GM13977 (cell line): ENCODE measurements at places on chromosomes 7 and 10.

- no peak for DNase-seq
Measured at GRCh38 chr7:142560166-142560565, 189.1 kb upstream of the PRSS1 start.

DNA sequence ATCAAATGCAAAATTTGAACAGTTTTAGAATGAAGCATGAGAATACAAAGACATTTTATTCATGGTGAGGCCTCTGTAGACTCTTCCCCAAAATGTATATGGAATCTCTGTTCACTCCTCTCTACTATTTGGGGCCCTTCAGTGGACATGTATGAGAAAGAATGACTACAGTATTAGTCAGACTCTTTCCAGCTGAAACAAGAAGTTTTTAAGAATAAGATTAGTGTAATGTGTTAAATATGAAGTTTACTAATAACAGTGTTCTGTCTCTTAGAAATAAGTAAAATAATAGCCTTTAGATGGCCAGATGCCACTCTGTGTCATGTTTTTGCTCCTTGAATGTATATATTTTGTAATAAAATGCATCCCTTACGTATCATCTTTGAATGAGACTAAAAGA, 585.6 kb downstream of the SUGCT start:
- no peak for DNase-seq

DNA sequence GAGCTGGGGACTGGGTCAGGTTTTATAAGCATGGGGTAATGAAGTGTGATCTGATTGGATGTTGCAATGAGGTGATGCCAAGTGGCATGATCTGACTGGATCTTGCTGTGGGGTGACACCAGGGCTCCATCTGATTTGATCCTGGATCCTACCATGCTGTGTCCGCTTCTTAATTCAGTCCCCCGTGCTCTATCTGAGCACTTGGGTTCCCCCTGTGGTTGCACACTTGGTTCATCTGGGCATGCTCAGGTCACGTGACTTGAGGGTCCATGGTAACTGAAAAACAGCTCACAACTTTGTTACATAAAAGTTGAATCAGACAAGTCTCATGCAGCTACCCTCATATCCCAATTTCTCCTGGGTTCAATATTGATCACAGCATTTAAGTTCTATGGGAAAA, 448.6 kb upstream of the NRP1 start:
- DNase-seq, result no peak

- DNase-seq, result no peak
Measured at GRCh38 chr7:19248115-19248514, 102.9 kb upstream of the FERD3L start.

DNA sequence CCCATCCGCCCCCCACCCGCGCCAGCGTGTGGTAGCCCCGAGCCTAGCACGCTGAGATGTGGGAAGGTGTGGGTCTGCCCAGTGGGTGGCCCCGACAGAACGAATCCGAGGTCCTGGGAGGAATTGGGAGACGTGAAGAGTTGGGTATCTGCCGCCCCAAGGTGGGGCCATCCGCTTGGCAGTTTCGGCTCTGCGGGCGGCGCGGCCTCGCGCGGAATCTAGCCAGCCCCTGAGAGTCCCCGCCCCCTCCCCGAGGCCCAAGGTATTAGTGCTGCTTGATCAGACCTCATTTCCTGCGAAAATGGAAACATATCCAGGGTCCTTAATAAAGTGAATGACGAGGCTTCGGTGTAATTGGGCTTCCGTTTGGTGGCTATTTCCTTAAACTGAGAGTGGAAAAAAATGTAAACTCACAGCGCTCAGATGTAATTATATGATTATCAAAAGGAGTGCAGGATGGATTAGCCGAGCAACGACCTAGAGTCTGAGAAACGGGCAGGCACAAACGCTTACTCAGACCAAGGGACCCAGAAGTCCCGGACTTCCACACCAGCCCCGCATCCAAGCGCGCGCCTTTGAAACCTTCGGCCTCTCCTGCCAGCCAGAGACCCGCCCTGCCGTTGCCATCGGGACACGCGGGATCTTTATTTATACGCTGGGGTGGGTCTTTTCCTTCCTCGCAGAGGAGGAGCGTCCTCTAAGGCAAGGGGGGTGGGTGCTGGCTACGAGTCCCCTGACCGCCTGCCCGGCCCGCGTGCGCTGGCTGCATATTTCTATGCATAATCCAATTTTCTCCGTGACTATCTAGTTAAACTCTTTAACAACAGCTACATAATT, 12.8 kb downstream of the LBX1 start:
- DNase-seq, result peak; percentile 31

DNA sequence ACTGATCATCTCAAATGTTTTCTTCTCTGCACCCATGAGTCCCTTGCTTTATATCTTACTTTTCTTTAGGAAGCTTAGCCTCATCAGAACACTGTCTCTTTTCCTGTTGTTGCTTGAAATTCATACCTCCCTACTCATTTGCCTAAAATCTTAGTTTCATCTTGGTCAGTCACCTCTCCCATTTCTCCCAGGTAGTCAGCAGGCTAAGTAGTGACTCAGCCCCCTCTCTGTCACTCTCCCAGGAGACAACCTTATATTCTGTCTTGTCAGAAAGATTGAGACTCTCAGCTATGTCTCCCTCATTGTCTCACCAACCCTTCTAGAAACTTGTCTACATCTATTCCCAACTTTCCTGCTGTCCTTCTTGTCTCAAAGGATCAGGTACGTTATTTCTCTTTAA, 280.9 kb downstream of the BBS9 start:
- no peak for DNase-seq

GRCh38 chr7:17722798-17723197, 217.5 kb downstream of the SNX13 start:
- DNase-seq, result no peak

- DNase-seq, result no peak
Measured at GRCh38 chr10:18279173-18279572, 138.9 kb downstream of the CACNB2 start.

DNA sequence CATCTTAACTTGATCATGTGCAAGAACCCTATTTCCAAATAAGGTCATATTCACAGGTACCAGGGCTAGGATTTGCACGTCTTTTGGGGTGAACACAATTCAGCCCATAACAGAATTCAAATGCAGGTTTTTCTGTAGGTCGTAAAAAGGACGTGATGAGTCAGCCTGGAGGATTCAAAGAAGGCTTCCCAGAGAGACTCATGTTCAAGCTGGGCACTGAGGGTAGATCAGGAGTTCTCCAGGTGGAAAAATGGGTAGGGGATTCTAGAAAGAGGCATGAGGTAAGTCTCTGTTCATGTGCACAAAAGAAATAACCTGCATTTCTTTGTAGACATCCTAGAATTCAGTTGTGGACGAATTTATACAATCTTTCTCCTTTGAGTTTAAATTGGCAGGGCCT, 160.4 kb downstream of the RPS24 start:
- no peak for DNase-seq

DNA sequence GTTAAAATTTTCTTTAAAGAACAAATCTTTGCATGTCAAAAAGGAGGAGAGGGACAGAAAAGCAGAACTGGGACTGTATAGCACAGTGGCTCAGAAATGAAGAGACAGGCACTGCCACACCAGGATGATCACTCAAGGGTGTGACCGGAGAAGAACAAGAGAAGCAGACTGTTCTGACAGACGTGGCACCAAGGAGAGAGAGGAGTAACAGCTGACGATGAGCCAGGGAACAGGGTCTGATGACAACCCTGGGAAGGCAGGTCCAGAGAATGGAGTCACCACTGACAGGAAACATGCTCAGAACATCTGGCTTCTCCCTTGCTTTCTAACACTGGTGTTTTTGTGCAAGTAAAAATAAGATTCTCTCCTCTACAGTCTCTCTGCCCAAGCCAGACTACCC, 14.6 kb upstream of the VAX1 start:
- no peak for DNase-seq

GRCh38 chr7:157662981-157663716, 326.3 kb downstream of the DNAJB6 start:
- DNase-seq, result no peak

DNA sequence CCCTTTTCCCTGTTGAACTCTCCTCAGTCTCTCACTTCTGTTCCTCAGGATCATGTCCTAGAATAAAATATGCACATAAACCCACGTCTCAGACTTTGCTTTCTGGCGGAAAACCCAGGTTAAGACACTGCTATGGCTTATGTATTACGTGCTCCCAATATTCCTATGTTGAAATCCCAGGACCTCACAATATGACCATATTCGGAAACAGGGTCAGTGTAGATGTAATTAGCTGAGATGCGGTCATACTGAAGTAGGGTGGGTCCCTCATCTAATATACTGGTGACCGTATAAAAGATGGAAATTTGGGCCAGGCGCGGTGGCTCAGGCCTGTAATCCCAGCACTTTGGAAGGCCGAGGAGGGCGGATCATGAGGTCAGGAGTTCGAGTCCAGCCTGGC, 59.9 kb downstream of the KIAA1549 start:
- DNase-seq, result no peak

GRCh38 chr10:2703953-2704352, 363.4 kb upstream of the PFKP start:
- no peak for DNase-seq

GRCh38 chr10:129871966-129872365, 92.1 kb downstream of the EBF3 start:
- no peak for DNase-seq

DNA sequence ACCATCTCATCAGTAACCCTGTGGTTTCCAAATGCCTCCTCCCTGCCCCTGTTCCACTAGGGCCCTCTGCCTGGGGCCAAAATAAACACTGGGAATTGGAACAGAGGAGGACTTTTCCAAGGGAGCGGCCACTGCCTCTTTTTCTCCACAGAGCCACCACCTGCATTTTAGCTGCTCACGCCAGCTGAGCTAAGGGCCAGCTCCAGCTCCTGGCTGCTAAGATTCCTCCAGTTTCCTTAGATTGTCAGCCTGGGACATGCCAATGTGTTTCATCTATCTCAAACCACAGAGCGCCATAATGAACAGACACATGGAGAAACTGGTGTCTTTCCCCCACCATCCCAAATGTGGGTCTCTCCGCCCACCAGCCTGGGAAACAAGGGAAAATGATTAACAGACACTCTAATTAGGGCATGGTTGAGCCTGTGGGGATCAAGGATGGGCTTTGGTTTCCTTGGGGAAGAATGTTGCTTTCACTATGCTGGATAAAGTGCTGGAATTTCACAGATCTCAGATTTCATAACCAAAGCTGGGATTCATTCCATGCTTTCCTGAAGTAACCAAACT, 52.2 kb downstream of the ASB13 start:
- no peak for DNase-seq

DNA sequence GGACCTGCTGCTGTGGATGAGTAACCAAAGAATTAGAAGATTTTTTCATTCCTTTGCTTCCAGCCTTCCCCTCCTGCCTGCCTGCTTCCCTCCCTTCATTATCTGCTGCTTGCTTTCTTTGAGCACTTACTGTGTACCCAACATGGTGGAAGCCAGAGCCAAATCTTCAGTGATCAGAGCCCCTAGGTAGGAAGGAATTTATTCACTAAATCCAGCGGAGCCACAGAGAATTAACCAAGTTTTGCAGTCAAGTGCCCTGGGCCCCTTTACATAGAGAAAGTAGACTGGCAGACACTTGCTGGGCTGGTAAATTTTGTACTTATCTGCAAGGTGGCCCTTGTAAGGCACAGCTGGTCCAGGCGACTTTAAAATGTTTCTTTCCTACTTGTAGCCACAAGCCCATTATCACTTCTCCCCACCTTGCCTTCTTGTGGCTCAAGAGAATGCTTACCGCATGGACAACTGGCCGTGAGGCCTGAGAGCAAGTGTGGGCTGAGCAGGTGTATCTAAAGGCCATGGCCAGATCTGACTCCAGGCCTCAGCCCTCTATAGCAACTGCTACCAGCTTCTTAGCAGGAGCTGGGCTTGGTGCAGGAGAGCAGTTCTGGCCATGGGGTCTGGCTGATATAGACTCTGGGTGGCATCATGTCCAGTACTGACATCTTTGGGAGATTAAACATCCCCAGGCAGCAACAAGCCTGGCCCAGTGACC, 11.1 kb downstream of the UNC5B start:
- DNase-seq, result no peak

DNA sequence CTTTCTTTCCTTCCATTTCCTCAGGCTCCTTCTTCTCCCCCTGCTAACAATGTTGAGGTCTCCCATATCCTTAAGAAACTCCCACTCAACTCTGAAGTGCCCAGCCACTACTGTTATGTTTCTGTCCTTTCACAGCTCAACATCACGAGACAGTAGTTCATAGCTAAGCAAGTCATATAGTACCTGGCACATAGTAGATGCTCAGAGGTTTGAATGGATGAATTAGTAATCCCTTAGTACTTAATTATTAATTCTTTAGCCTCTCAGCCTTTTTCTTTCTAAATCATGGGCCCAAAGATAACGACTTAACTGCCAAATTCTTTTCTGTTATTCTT, 22.6 kb downstream of the CSGALNACT2 start:
- DNase-seq, result no peak

DNA sequence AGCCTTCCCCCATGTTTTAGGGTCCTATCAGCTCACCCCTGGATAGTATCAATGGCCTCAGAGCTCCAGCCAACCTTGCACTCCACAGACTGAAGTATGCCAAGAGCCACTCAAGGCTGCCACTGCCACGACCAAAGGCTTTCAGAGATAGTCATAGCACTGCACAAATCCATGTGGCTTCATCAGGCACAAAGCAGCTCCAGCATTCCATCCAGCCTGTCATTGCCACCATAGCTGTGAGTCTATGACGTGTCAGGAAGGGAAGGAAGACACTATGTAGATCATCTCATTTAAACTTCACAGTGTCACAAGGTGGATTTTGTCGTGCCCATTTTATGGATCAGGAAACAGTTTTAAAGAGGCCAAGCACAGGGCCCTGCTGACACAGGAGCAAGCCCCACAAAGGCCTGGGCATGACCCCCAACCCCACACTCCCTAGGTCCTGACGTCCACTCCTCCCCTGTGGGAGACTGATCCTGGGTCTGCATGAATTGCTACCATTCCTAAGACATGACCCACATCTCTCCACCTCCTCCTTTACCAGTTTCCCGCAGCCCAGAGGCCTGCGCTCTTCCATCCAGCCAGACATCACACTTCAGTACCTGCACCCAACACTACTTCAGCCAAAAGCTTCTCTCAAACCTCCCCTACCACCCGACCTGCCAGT, 119.4 kb downstream of the DIP2C start:
- DNase-seq, result no peak

- no peak for DNase-seq
Measured at GRCh38 chr7:32943252-32944030, 13.8 kb upstream of the FKBP9 start.

- no peak for DNase-seq
Measured at GRCh38 chr7:40850017-40850416, 715.2 kb downstream of the SUGCT start.

GRCh38 chr7:80806663-80807062, 112.2 kb downstream of the SEMA3C start:
- no peak for DNase-seq
